ENCODE measurements at places on chromosomes 16 and 17.
A peak's percentile ranks its signal among the peaks of the same experiment; 100 is the strongest.

DNA sequence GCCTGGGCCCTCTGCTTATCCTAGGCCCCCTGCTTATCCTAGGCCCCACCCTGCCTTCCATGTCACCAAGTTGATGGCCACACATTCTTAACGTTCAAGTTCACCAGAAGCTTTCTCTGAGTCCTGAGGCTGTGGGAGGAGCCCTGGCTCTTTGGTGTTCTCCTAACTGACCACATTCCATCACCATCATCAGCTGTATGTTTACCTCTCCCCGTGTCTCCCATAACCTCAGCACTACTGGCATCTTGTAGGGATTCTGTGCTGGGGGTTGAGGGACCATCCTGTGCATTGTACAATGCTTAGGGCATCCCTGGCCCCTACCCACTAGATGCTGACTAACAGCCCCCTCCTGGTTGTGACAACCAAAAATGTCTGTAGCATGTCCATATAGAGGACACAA lies 99.3 kb downstream of the NDE1 start:
- no peak for DNase-seq

GRCh38 chr17:17228521-17229279 lies 8.3 kb downstream of the FLCN start:
- DNase-seq, result no peak

DNA sequence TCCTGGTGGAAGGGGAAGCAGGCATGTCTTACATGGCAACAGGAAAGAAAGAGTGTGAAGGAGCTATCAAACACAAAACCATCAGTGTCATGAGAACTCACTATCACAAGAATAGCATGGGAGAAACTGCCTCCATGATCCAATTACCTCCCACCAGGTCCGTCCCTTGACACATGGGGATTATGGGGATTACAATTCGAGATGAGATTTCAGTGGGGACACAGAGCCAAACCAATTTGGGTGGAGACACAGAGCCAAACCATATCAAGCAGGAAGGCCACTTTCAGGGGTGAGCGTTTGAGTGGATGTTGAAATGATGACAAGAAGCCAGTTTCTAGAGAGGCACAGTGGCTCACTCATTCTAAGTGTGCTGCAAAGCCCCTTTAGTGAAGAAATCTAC lies 143.8 kb downstream of the CPPED1 start:
- DNase-seq, result no peak

DNA sequence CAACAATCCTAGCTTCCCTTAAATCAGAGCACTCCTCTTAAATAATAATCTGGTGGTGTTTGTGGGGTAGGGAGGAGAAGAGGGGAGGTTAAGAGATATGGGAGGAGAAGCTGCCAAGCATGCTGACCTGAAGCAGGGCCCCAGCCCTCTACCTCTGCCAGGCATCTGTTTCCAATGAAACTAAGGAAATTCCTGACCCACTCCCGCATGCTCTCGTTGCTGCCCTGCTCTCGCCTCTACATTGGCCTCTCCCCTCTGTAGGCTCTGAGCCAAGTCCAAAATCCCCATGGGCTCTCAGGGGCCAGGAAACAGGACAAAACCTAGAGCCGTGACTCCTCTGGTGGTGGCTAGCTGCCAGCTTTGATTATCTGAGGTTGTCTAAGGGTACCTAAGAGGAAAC lies 559.5 kb upstream of the CDH11 start:
- no peak for DNase-seq

DNA sequence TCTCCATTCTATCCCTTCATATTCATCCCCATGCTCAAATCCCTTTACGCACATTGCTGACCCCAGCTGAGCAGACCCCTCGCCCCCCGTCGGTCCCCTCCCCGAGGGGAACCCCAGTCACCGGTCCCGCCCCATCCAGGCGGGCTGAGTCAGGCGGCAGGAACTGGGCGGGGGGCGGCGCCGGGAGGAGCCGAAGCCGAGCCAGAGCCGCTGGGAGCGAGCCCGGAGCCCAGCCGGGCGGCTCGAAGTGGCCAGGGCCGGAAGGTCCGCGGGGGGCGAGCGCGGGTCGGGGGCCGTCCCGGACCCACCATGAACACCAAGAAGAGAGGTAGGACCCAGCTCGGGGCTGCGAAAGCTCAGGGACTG lies 8.6 kb downstream of the RIPOR1 start:
- no peak for DNase-seq

GRCh38 chr17:34556384-34556783 lies 23.0 kb upstream of the TMEM132E start:
- no peak for DNase-seq

GRCh38 chr17:42034059-42034458 lies 14.2 kb downstream of the NKIRAS2 start:
- no peak for DNase-seq

- no peak for DNase-seq
Measured at GRCh38 chr17:34721326-34721725, 141.9 kb downstream of the TMEM132E start.

DNA sequence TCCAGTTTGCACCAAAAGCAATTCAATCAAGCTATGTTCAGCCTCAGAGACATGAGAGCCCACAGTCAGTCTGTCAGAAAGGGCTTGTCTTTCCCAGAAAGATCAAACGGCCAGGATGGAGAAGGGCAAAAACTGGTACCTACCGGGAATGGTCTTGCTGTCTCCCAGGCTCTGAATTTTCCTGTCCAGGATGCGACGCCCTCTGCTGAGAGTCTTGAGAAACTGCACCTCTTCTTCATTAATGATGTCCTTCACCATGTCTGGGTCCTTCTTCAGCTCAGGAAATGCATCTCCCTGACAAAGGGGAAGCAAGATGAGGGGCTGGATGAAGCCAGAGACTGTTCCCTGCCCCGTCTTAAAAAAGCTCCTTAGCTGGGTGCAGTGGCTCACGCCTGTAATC lies 15.8 kb upstream of the EXOSC6 start:
- DNase-seq, result no peak

- DNase-seq, result peak; percentile 85
Measured at GRCh38 chr17:77445760-77446532, 305.2 kb downstream of the SEC14L1 start.

DNA sequence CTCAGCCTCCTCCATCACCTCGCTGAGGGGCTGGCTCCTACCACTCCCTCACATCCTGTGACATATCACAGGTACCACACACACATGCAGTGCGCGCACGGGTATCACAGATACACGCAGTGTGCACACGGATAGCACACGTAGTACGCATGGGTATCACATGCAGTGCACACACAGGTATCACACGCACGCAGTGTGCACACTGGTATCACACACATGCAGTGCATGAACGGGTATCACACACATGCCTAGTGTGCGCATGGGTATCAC lies 30.1 kb downstream of the ACSF3 start:
- DNase-seq, result no peak

- no peak for DNase-seq
Measured at GRCh38 chr16:28538733-28539596, at the start of gene NUPR1. NUPR1 (minus strand) TSS chr16:28538974; CDS start chr16:28538907, 67 bp downstream.

GRCh38 chr16:3530371-3530914 lies 29.6 kb downstream of the CLUAP1 start:
- DNase-seq, result no peak

- no peak for DNase-seq
Measured at GRCh38 chr16:10862438-10862837, 14.6 kb upstream of the CIITA start.

DNA sequence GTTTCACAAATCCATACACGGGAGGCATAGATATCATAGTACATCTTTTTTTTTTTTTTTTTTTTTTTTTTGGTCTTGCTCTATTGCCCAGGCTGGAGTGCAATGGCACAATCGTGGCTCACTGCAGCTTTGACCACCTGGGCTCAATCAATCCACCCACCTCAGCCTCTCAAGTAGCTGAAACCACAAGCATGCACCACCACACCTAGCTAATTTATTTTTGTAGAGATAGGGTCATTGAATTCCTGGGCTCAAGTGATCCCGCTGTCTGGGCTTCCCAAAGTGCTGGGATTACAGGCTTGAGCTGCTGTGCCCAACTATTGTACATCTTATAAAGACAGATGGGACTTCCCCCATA lies 3.5 kb upstream of the RAPGEFL1 start:
- DNase-seq, result no peak

GRCh38 chr17:32958418-32958817 lies 30.5 kb downstream of the TMEM98 start:
- DNase-seq, result no peak

GRCh38 chr17:39090908-39091665 lies 60.4 kb downstream of the PLXDC1 start:
- no peak for DNase-seq

DNA sequence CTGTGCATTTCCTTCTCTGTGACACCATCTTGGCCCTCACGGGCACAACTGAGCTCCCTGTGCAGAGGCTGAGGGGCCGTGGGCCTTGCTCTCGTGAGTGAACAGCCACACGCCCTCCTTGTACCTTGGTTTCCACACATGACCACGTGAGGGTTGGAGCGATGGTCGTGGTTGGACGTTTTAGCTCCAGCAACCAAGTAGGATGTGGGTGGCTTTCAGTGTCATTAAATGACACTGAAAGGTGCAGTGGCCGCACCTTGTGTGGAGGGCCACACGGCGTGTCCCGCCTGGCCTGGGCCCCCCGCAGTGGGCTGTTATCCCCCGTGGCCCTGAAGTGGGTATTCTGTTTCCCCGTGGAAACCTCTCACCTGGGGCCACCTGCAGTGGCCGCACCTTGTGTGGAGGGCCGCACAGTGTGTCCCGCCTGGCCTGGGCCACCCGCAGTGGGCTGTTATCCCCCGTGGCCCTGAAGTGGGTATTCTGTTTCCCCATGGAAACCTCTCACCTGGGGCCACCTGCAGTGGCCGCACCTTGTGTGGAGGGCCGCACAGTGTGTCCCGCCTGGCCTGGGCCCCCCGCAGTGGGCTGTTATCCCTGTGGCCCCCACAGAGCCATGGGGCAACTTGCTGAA lies 28.2 kb downstream of the ACSF3 start:
- no peak for DNase-seq

GRCh38 chr16:84194018-84194417 lies 3.1 kb downstream of the ADAD2 start:
- DNase-seq, result no peak

- DNase-seq, result no peak
Measured at GRCh38 chr17:17275971-17276370, 5.1 kb downstream of the COPS3 start.

- DNase-seq, result no peak
Measured at GRCh38 chr17:64778240-64779097, 116.4 kb upstream of the SMURF2 start.

DNA sequence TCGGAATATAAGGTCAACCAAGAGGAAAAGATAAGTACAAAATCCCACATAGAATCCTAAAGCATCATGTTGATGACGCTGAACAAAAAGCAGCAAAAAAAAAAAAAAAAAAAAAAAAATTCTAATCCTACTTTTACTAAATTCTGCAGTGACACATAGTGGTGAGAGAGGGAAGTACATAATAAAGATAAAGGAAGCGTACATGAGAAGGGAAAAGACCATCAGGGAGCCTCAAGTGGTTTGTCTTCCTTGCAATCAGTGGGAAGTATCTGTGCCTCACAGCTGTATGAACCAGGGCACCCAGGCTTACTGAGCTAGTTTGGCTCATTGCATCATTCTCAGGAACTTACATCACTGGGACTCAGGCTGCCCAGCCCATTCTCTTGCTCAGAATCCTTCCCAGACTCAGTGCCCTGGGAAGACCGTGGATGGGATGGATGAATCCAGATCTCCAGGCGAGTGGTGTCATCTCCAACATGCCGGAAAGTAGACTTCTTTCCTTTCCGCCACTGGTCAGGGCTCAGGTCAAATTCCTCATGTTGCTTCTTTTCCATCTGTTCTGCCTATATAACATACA lies 21.2 kb downstream of the SMG6 start:
- no peak for DNase-seq

DNA sequence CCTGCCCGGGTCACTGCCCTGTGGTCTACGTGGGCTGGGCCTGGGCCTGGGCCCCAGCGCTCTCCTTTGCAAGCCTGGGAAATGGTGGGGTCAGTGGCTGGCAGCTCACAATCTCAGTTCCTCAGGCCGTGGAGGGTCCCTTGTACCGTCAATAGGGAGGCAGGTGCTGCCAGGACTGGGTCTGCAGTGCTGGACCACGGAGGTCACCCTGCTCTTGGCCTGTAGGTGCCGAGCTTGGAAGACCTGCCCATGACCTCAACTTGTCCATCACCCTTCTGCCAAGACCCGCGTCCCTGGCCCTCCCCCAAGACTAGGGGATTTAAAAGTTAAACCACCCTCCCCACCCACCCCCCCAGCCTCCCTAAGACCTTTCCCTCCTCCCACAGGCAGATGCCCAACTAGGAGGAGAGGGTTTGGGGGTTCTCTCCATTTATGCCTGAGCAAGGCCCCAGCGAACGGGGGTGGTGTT lies 2.5 kb downstream of the TBX2 start:
- no peak for DNase-seq

DNA sequence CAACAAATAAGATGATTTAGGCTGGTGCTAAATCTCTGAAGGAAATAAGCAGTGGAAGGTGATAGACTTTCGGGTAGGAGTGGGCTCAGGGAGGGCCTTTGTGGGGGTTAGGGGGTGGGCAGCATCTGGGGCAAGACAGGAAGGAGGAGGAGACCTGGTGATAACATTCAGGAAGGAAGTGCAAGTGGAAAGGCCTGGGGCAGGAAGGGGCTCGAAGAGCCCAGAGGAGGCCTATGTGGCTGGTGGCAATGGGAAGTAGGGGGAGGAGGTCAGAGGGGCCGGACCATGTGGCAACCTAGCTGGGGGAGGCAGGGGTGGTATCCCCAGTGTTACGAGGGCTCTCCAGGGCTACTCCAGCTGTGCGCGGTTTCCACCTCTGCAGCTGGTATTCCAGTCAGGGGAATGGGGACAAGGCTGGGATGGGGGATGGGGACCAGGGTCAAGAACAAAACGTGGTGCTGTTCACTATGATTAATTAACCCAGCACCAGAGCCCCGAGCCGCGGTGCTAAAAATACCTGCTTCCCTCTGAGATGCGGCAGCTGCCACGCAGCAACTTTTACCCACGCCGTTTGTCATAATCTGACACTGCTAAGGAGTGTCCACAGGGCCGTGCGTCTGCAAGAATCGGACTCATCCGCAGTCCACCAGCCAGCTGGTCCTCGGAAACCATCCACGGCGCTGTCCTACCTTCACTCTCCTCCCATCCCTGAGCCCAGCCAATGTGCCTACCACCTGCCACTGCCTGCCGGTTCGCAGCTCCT lies 5.2 kb upstream of the CCDC182 start:
- DNase-seq, result no peak

DNA sequence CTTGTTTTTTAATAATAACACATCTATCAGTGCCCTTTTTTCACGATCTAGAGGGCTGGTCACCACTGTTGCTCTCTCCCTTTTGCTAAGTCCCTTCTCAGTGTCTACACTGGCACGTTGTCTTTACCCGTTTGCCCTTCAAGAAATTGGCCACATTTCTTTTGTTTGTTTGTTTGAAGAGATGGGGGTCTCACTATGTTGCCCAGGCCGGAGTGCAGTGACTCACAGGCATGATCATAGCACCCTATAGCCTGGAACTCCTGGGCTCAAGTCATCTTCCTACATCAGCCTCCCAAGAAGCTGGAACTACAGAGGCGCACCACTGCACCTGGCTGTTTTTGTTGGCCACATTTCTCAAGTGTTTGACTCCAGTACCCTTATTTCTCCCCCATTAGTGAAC lies 138.0 kb upstream of the AXIN2 start:
- DNase-seq, result no peak

DNA sequence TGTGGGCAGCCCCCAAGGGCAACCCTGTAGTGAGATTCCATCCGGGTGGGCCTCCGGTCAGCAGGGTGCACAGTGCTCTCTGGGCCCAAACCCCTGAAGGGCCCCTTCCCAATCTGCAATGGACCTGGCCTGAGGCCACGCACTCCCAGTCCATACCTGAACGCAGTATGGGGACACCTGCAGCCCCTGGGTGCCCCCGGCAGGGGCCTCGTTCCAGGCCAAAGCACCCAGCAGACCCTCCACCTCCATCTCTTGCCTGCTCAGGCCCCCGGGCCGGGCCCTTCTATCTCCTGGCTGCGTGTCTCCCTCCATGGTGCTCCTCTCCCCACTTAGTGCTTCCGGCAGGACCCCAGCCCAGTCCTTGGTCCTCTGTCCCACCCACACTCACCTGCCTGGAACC lies 17.3 kb upstream of the AATK start:
- DNase-seq, result no peak
